BJ (cell line): ENCODE measurements at places on chromosomes 1 and 21. TPM values are rescaled to one million over a fixed set of nuclear protein-coding genes. Genes with fewer than 3 reads are reported as not detected.

- DNase-seq: no peak
These were observed 40.6 kb downstream of the STUM start for GRCh38 chr1:226589008-226589733.

- no peak for DNase-seq
These were observed at the start of gene TTC24 for GRCh38 chr1:156579472-156579871. TTC24 (plus strand) TSS chr1:156579723; CDS start chr1:156581365, 1,642 bp downstream.

GRCh38 chr1:58739856-58740466 lies 40.1 kb upstream of the MYSM1 start:
- DNase-seq: no peak

DNA sequence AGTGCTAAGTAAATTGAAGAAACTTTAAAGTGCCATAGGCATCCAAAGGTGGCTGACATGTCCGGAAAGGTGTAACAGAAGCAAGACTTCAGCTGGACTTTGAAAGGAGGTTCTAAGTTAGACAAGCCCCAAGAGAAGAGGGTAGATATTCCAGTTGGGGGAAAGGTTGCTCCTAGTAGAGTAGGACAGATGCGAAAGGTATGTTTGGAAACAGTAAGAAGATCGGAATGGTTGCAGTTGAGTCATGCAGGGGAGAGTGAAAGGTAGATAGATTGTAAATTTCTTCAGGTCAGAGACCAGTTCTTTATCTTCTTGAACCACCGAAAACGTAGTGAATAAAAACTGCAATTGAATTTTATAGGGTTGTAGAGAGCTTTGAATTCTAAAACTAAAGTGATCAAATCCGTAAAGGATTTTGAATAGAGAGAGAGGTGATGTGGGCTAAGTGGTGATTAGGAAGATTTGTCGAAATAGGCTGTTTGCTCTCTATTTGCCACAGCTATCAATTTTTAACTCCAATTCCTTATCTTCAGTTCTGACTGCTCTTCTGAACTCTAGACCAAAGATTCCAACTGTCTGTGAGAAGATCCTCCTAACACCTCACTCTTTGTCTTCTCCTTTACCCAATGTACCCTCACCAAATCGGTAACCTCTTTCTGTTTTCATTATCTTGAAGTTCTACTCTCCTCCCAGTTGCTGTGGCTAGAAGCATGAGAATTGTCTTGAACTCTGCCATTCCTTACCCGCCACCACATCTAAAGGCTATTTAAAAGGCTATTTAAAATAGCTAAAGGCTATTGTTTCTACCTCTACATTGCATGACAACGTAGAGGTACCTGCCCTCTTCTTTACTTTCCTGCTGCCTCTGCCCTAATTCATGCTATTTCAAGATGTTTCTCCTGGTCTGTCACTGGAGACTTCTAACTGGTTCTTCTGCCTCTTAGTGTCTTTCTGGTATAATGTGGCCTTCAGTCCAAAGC lies 16.7 kb downstream of the MACF1 start:
- no peak for DNase-seq

DNA sequence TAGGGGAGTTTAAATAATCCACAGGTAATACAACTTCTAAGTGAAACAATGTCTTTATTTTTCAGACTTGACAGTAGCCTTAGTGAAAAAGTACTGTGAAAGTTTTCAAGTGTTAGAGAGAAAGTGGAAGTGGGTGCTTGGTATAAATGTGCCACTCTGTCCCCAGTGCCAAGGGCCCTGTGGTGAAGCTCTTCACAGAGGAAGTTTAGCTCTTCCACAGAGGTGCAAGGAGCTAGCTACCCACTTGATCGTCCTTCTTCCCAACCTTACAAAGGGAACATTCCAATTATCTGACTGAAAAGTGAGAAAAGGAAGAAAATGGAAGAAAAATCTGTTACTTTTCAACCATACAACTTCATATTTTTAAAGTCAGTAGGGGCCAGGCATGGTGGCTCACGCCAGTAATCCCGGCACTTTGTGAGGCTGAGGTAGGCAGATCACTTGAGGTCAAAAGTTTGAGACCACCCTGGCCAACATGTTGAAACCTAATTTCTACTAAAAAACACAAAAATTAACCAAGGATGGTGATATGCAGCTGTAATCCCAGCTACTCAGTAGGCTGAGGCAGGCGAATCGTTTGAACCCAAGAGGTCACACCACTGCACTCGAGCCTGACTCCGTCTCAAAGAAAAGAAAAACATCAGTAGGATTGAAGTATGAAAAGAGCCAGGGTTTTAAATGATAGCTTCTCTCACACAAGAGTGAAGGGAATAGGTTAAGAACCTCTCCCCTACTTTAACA lies 41.0 kb upstream of the PTPRC start:
- DNase-seq: no peak

DNA sequence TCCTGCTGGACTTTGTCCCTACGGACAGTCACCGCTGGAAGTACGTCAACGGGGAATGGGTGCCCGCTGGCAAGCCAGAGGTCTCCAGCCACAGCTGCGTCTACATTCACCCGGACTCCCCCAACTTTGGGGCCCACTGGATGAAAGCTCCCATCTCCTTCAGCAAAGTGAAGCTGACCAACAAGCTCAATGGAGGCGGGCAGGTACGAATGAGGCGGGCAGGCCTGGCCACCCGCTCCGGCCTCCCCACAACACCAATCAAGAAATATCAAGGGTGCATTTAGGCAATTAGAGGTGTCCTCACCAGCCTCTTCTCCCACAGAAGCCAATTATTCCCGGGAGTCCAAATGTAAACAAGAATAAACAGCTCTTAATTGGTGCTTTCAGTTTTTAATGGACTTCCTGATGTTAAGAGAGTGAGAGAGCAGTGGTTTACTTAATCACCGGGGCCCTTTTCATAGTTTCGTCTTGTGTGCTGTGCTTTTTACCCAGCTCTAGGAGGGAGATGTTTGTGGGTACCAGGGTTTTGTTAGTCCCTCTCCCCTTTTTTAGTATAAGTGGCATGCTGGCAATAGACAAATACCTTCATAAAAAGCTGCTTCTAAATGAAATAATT lies 10.7 kb downstream of the TBX19 start:
- DNase-seq: no peak

DNA sequence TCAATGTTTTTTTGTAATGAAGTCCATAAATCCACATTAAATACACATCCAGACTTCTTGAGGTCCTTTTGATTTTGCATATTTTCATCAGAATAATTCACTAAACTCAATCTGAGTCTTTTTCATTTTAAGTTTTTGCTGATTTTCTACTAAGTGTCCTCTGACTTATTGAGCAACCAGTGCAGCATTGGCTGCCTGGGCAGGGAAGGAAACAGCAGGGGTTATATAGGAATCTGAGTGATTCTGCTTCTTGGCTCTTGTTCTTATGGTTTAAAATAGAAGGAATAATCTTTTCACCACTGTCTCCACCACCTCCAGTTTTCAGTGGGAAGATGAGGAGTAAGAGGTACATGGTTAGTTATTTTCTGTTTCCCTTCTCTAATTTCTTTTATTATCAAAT lies 88.4 kb downstream of the ST6GALNAC5 start:
- no peak for DNase-seq

DNA sequence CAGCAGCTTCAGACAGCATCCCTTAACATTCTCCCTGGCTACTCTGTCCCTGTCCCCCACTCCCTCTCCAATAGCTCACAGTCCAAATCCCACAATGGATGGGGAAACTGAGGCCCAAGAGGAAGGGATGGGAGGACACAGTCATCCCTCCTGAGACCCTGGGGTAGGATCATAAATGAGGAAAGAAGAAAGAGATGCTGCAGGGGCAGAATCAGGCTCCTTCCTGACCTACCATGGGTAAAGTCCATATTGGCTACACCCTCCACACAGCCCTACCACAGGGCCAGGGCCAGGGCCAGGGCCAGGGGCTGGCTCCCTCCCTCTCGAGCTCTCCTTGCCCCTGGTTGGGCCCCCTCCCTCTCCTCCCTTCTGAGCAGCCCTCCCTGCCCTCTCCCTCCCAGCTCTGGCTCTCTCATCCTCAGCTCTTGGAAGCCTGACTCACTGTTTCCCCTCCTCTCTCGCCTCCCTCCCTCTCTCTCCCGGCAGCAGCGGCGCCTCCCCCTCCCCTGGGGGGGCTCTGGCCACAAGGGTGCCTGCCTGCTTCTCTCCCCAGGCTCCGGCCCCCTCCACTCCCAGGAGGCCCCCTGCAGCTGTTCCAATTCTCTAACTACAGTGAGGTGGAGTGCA lies 4.9 kb downstream of the AHDC1 start:
- DNase-seq: no peak

GRCh38 chr1:199978408-199978940 lies 49.0 kb upstream of the NR5A2 start:
- DNase-seq: no peak

- DNase-seq: no peak
These were observed 66.0 kb downstream of the TMEM200B start for GRCh38 chr1:29057700-29058099.

GRCh38 chr1:159594625-159595405 lies 7.2 kb downstream of the APCS start:
- peak; percentile 6 for DNase-seq

DNA sequence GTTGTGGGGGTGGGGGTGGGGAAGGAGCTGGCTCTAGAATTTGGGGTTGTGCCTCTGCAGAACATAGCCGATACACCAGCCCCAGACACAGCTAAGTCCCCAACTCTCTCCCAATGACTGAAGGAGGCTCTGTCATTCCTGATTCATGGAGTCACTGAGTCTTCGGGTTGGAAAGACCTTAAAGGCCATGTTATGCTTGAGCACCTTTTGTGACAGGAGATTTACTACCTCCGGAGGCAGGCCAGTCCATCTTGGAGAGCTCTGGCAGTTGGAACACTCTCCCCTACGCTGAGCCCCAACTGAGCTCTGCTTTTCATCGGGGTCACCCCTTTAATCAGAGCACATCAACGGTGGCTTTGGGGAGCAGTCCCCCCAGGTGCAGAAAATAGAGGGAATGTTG lies 284.4 kb upstream of the GJB5 start:
- DNase-seq: no peak

Gene REN
- 0.99 and 1.2 TPM in 2 replicates for polyA plus RNA-seq

Gene ATP1B1
- polyA plus RNA-seq: 10.5 and 18.8 TPM in 2 replicates

Gene AK2
- 131 and 150 TPM in 2 replicates for polyA plus RNA-seq

Gene ALPL
- 0.28 and 0.45 TPM in 2 replicates for polyA plus RNA-seq

Gene CD34
- polyA plus RNA-seq: 0.87 and 1.2 TPM in 2 replicates

Gene AQP10
- polyA plus RNA-seq: not detected in 2 replicates

Gene S100A7A
- not detected in 2 replicates for polyA plus RNA-seq

Gene SGIP1
- polyA plus RNA-seq: 49.4 and 62.3 TPM in 2 replicates

Gene KIAA1614
- polyA plus RNA-seq: 5.2 and 7.3 TPM in 2 replicates

Gene OR13G1
- not detected in 2 replicates for polyA plus RNA-seq

Gene SLC37A1
- 0.49 and 0.88 TPM in 2 replicates for polyA plus RNA-seq
